ENCODE measurements at places on chromosomes 11 and 22. TPM values are rescaled to one million over a fixed set of nuclear protein-coding genes. Genes with fewer than 3 reads are reported as not detected.

LINC01488 gene
- total RNA-seq, result not detected

DNA sequence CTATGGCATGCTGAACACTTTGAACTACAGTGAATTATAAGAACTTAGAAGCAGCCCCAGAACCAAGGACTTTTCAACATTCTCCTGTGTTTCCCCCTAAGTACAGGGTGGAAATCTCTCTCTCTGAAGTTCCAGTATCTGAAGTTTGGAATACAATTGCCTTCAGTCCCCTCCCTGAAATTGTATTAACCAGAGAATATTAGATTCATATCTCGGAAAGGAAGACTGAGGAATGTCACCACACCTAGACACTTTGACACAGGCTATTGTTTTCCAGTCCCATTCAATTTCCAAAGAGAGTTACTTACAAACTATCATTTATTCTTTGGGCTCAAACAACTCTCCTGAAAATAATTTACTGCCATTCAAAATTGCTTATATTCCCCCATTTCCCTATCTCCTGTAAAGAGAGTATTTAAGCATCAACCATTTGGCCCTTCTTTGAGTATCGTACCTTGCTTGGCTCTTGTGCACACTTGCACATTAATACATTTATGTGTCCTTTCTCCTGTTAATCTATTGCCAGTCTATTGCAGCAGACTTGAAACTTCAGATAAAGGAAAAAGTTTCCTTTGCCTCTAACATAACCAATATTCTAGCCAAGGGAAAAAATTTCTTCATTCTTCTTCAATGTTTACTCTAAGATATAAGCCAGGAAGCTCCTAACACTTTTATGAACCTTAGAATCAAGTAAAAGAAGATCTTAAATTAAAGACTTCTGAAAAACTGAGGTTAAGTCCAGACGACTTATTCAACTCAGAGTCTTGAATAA lies 402.4 kb upstream of the DDI1 start:
- DNase-seq, result no peak

- DNase-seq, result peak; percentile 30
Observed at GRCh38 chr22:44669561-44669976, 32.4 kb upstream of the PRR5 start.

DNA sequence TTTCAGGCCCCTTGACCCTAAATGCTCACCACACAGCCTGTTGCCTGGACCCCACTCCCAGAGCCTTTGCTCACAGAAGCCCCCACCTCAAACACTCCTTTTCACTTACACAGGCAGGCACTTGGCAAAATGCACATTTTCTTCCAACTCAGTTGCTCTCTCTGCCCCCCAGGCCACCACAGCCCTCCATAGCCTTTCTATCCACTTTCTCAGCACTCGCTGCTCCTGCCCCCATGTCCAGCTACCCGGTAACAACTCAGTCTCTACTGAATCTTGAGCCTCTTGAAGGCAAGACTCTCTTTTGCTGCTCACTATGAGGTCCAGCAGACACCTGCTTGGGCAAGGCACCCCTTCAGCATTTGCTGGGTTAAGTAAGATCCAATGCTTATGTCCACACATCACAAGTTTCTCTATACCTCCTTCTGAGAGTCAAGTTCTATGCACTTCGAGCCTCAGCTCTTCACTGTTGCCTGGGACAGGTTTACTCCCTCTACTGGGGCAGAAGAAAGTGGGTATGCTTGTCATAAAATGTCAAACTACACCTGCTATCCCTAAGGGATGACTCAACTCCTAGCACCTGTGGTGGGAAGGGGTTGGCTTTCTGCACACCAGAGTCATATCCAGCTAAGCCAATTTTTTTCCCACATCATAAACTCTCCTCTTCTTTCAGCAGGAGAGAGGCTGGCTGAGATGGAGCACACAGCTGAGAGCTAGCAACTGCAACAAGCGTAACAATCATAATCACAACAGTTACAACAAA lies 36.9 kb downstream of the MORC2 start:
- no peak for DNase-seq

DNA sequence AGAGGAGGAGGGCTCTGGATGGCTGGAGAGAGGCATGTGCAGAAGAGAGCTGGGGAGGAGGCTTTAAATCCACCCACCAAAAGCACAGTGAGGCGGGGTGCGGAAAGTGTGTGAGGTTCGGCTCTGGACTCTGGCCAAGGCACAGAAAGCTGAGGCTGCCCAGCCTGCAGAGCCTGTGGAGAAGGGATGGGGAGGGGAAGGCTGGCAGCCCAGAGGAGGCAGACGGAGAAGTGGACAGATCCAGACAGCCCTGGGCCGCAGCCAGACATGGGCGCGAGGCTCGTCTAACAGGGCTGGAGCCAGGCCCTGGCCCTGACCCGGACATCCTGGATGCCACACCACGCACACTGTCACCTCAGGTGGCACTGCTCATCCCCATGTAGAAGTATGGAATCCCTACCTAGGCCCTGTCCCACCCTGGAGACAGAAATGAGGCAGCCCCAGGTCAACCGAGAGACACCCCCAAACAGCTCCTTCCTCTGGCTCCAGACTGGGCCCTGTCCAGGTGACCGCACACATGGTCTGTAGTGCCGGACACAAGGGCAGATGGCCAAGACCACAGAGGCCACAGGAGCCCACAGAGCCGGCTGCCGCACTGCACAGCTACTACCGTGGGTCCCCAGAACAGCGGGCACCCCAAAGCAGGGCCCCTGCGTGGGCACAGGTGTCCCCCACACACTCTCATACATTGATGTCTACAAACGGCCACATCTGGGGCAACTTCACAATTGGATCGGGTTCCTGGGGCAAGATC lies 16.6 kb upstream of the MOB2 start:
- no peak for DNase-seq

DNA sequence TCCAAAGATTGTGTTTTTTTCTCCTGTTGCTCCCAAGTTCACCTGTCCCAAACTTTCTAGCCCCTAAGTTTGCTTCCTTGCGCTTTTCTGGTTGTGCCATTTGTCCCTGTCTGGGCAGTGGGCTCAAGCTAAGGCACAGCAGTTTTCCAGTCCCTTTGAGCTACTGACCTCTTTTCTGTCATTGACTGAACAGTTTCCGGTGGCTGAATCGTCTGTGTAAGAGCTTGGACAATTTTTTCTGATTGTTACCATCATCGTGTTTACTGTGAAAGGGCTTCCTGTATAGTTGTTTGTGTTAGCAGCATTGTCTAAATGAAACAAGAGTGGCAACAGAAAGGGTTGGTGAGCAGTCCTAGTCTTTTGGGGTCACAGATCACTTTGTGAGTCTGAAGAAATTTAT lies 49.8 kb downstream of the BMAL1 start:
- DNase-seq, result no peak

DNA sequence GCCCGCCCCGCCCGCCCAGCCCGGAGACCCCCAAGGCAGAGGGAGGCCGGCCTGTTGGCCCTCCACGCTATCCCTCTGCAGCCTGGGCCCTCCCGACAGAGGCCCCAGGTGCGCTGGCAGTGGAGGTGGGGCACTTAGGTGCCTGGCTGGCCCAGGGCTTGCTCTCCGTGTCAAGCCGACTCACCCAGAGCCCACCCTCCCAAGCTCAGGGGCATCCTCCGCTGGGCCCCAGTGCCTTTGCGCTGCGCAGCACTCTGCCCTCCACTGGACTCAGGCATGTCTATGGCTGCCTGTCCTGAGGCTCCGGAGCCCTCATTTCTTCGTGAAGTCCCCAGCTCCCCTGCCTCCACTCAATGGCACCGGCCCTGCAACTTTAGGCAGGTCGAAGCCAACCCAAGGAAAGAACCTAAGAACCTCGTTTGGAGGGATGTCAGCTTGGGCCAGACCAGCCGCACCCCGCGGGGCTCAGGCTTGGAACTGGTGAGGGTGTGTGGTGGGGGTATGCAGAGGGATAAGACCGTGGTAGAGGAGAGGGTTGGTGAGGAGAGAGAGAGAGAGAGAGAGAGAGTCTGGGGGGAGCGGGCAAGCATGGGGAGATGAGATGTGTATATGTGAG lies 6.1 kb downstream of the SMIM45 start:
- DNase-seq, result no peak

DNA sequence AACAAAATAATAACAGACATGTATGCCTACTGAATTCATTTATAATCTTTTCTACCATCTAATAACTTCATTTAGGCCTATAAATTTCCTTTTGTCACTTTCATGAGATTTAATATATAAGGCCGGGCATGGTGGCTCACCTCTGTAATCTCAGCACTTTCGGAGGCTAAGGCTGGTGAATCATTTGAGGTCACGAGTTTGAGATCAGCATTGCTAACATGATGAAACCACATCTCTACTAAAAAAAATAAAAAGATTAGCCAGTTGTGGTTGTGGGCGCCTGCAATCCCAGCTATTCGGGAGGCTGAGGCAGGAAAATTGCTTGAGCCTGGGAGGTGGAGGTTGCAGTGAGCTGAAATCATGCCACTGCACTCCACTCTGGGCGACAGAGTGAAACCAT lies 14.2 kb upstream of the NTM start:
- no peak for DNase-seq
